Activated naive CD8-positive, alpha-beta T cell treated with anti-CD3 and anti-CD28 coated beads, Interleukin-2, amount 50 U/mL, for 16 hours (primary cell): ENCODE measurements at places on chromosomes 13 and 19.

- DNase-seq: no peak
Observed at GRCh38 chr19:34096020-34096915, 76.0 kb upstream of the LSM14A start.

- DNase-seq: no peak
Observed at GRCh38 chr13:31703780-31704179, 35.5 kb upstream of the RXFP2 start.

DNA sequence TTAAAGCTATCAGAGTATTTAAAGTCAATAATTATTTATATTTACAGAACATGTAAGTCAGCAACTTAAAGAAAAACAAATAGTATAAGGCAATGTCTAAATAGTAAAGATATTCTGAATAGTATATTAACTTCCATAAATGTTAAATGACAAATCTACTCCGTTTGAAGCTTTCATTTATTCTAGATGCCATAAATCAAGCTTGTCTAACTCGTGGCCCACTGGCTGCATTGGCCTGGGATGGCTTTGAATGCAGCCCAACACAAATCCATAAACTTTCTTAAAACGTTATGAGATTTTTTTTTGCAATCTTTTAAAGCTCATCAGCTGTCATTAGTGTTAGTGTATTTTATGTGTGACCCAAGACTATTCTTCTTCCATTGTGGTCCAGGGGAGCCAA, 1117.1 kb upstream of the PCDH9 start:
- DNase-seq: no peak

- DNase-seq: no peak
Observed at GRCh38 chr13:22127277-22128164, 456.6 kb downstream of the FGF9 start.

DNA sequence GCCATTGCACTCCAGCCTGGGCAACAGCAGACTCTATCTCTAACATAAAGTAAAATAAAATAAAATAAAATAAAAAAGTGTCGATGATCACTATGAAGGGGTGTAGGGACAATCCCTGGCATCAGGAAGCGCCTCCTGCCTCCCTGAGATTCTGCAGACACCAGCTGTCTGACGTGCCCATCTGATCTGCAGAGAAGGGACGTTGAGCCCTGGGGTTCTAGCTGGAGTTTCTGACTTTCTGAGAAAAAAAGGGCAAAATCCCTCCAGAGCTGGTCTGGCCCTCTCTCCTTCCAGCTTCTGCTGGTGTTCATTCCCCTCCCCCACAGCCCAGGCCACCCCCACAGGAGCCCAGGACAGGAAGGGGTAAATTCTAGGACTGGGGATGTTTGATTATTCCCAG, 2.4 kb upstream of the ADGRE5 start:
- DNase-seq: no peak

- DNase-seq: no peak
Observed at GRCh38 chr13:25266706-25267105, 20.6 kb downstream of the MTMR6 start.

DNA sequence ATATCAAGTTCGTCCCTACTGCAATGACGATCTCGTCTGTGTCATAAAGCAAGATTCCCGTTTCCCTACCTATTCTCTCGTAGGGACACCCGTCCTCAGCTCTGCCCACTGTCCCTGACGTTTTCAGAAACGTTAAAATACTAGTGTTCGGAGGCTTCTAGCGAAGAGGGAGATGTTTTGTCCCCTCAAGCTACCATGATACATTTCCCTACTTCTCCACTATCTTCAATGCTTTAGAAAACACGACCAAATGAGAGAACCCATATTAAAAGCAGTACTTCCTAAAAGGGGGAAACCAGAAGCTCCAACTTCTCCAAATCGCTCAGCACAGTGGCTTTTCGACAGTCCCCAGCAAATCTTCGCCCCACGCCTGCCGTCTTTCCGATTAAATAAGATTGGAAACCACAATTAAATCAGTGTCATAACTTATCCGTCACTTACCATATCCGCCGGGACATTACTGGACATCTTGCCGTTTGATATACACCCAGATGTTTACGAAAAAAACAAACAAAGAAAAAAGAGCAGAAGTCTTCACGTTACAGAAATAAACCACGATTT, 1.3 kb downstream of the UBL3 start:
- DNase-seq: no peak

GRCh38 chr19:8831373-8831772, 731 bp downstream of the ZNF558 start:
- no peak for DNase-seq

GRCh38 chr19:18842166-18842565, 10.4 kb downstream of the UPF1 start:
- DNase-seq: no peak

DNA sequence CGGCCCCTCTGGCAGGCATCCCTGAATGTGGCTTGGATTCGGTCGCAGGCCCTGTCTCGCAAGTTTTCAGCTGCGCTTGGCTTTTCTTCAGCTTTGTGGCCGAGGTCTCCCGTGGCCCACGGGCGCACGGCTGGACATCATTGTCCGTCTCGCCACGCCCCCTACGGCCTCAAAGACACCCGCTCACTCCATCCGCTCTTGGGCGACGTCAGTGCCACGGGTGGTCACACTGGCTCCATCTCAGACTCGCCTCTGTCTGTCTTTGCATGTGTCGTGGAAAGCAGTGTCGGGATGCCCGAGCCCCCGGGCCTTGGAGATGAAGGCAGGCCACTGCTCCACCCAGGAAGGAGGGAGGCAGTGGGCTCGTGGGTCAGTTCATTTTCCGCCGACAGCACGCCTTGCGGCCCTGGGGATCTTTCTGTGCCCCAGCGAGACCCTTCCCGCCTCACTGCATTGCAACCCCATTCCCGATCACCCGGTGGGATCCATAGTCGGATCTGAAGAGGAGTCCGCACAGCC, 51.0 kb downstream of the ZNF146 start:
- no peak for DNase-seq

DNA sequence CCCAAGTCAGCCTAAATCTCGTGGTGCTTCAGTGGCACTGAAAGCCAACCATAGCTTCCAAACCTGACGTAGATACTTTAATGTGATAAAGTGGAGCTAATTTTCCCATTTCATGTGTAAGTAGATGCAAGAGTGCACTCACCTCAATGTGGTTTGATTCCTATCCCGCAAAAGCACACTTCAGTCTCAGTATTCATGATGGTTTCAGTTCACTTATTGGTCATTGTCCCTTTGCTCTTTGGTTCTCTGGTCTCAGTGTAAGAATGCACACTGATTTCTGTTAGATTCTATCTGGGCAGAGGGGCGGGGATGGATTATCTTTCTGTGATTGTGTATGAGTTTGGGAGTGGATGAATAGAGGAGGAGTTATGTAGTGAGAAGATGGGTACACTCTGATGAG, 340.6 kb downstream of the KCNRG start:
- no peak for DNase-seq

- DNase-seq: peak; percentile 41
Observed at GRCh38 chr19:3154957-3155736, 19.3 kb downstream of the GNA15 start.
